Astrocyte (in vitro differentiated cells and primary cell): ENCODE measurements at places on chromosomes 6 and 20.

- H3K36me3 ChIP-seq: no peaks in the 10 kb centered on the region
- H3K4me3 ChIP-seq: no peak overlapping the region
- H3K27me3 ChIP-seq: no peaks in the 10 kb centered on the region
- H3K27ac ChIP-seq: no peak overlapping the region
Observed at GRCh38 chr6:21348504-21349195, 244.9 kb upstream of the SOX4 start.

GRCh38 chr6:10396785-10397184 is 18.1 kb downstream of the TFAP2A start:
- no peaks in the 10 kb centered on the region for H3K4me1 ChIP-seq
- no peak overlapping the region for H3K4me3 ChIP-seq
- H3K27me3 ChIP-seq: peaks cover 87% of the 10 kb centered on the region
- H3K27ac ChIP-seq: no peak overlapping the region
- no peaks in the 10 kb centered on the region for H3K36me3 ChIP-seq

DNA sequence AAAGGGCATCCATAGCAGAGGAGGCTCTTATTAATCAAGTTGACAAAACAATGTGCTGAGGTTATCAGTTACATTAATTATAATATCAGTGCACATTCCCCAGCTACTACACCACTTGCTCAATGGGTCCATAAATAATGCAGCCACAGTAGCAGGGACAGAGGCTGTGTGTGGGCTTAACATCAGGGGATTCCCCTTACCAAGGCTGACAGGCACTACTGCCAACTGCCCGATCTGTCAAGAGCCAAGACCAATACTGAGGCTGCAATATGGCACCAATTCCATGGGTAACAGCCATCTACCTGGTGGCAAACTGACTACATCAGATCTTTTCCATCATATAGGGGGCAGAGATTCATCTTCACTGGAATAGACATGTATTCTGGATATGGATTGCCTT is 22.0 kb downstream of the CD164 start:
- H3K27ac ChIP-seq: no peak overlapping the region
- DNase-seq: no peak
- H3K4me3 ChIP-seq: no peak overlapping the region
- H3K27me3 ChIP-seq: no peaks in the 10 kb centered on the region
- peaks cover 24% of the 10 kb centered on the region for H3K36me3 ChIP-seq

DNA sequence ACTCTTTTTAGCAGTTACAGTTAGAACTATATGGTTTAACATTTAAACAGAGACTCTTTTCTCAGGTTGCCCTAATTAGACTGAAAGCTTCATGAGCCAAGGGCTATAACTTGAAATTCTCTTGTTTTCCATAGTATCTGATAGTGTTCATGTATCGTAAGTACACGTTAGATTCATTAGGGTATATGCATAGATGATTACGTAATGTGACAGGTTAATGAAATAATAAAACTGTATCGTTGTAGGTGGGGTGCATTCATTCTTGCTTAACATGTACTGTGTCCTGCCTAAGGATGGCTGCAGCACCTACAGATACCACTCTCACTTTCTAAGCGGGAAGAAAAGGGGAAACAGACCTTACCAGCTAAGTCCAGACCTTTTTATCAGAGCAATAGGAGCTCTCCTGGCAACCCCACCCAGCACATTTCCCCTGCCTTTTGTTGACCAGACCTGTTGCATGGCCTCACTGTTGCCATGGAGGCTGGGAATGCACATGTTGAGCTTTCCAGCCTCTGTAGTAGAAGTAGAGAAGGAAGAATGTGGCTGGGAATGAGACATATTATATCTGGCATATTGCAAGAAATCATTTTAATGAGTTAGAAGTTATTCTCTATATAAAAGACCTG is 83.0 kb downstream of the MAP3K4 start:
- DNase-seq: no peak
- H3K4me1 ChIP-seq: peaks cover 2% of the 10 kb centered on the region
- no peak overlapping the region for H3K4me3 ChIP-seq
- H3K27me3 ChIP-seq: no peaks in the 10 kb centered on the region

- DNase-seq: no peak
- no peak overlapping the region for H3K27ac ChIP-seq
- no peaks in the 10 kb centered on the region for H3K27me3 ChIP-seq
- no peaks in the 10 kb centered on the region for H3K4me1 ChIP-seq
Observed at GRCh38 chr6:170096803-170097504, 193.9 kb downstream of the DLL1 start.

DNA sequence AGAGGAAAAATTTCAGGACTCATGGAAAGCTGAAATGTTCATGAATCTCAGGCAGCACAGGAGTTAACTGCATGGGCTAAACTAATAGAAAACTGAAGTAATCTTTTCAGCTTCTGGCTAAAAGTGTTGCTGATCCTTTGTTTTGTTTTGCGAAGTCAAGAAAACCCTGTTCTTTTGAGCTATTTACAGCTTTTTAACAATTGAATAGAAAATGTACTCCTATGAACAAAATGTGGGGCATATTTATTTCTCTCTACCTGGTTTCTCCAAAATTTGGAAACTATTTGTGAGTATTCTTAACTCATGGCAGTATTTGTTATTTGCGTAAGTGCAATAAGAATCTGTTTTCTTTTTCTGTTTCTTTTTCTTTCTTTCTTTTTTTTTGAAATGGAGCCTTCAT is 818.8 kb upstream of the CITED2 start:
- no peaks in the 10 kb centered on the region for H3K4me1 ChIP-seq
- H3K27ac ChIP-seq: no peak overlapping the region
- H3K36me3 ChIP-seq: no peaks in the 10 kb centered on the region
- H3K4me3 ChIP-seq: no peak overlapping the region

DNA sequence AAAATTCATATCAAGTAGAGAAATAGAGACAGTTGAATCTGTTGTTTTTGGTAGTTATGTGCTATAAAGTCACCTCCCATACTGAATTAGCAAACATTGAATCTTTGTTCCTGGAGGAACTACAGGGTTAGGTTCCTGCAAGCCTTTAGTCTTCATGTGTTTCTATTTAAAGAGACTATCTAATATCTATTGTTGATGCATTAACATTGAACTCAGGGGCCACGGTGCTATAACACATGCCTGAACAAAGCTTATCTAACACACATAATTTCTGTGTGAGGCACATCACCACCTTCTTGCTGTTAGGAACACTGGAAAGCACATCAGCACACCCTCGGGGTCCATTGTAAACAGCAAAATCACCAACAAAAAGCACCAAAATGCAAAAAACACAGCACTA is 21.2 kb downstream of the ARFGEF2 start:
- no peak overlapping the region for H3K27ac ChIP-seq
- peaks cover 3% of the 10 kb centered on the region for H3K4me1 ChIP-seq
- peaks cover 11% of the 10 kb centered on the region for H3K36me3 ChIP-seq
- no peak overlapping the region for H3K4me3 ChIP-seq

- H3K27ac ChIP-seq: no peak overlapping the region
- no peaks in the 10 kb centered on the region for H3K4me1 ChIP-seq
- no peak for DNase-seq
- no peak overlapping the region for H3K4me3 ChIP-seq
- no peaks in the 10 kb centered on the region for H3K36me3 ChIP-seq
- no peaks in the 10 kb centered on the region for H3K27me3 ChIP-seq
Observed at GRCh38 chr6:21609881-21610329, 16.4 kb downstream of the SOX4 start.
